ENCODE measurements at places on chromosomes 5 and 9.

- no peak for DNase-seq
Observed at GRCh38 chr9:128285033-128285784, 9.1 kb downstream of the SWI5 start.

DNA sequence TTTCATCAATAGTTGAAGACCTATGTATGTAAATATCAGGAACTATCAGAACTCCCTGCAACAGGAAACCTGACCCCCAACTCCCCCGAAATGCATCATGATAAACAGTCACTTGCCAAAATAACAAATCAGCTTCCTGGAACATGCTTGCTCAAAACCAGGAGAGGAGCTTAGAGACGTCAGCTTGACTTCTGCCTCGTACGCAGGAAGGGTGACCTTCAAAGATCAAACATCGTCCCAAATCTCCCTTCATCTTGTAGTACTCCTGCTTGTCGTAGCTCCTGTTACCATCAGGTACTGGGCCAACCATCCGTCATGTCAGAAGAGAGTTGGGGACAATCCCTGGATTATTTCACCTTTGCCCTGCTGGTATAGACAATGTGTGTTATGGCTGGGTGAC, 396.1 kb downstream of the GADD45G start:
- DNase-seq, result no peak

- DNase-seq, result no peak
Observed at GRCh38 chr5:173623296-173623771, 6.9 kb upstream of the BOD1 start.

DNA sequence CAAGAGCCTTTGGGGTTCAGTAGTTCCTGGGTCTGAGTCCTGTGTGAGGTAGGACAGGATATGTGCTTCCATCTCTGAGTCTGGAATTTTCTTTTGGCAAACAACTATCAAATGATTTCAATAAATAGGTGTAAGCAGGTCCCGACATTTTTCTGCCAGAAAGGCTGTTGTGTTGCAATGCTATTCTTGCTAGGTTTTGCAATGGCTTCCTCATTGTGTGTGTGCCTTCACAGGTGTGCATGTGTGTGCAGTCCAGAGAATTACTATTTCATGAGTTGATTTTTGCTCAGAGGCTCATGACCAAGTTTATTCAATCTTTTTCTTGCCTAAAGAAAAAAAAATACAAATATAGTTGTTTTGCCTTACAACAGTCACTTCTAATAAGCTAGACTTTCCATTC, 64.5 kb upstream of the FRRS1L start:
- DNase-seq, result no peak

DNA sequence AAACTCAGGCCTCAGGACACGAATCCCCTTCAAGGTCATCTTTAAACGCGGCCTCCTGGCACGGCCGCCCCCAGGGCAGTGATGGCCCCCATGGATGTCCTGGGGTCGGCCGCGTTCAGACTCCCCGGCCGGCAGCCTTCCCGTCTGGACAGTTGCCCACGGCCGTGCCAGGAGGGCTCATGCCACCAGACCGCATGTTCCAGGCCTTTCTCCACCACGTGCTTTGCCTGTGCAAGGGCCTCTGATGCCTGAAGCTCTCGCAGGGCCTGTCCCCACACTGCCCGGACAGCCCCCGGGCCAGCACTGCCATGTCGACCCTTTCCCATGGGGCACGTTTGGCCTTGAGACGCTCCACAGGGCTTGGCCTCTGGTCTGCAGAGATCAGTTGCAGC, 34.6 kb downstream of the SLC9A3 start:
- no peak for DNase-seq

- no peak for DNase-seq
Observed at GRCh38 chr5:131316822-131317221, 53.0 kb downstream of the CDC42SE2 start.

DNA sequence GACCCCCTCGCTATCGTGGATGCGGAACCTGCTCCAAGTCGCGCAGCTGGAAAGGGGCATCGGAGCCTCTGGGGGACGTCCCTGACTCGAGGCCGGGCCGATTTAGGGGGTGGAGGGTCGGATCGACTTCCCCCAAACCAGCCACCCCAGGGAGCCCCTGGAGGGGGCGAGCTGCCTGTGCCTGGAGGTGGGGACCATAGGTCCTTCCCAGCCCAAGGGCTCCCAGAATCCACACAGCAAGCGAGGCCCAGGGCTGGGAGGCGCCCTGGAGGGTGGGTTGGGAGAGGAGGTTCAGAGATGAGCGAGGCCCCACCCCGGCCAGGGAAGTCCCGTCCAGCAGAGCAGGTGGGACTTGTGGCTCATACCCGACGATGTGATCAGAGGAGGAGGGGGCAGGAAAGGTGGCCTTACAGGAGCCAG, 147.6 kb downstream of the GAPVD1 start:
- DNase-seq, result no peak

DNA sequence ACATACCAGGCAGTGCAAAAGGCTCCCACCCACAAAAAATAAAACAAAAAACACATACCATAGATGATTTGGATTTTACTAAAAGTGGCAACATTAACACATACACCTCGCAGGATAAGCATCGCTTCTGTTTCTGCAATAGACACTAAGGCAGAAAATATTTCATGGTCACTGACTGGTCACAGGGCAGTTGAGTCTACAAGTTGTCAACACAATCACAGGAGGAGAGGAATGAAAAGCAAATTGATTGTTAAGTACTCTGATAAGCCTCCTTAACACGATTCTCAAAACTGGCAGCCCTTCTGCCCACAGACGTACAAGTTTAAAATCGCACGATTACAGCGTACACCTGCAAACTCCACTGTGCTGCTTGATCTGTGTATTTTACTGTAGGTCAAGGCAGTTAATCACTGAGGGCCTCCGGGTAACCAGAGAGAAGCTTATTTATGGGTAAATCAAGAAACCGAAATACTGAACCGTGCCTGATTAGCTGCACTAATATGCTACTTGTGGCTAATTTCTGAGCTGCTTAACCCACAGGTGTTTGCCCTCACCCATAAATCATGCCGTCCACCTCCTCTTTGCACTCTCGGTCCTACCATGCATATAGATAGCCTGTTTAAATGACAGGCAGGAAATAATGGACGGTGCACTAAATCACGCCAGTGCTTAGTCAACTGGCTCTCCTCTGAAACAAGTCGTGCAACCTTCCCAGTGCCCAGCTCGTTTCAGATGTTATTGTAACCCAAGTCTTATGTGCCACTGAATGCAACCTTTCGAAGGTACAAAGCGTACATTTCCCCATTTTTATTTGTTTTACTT, 659.4 kb upstream of the ADAMTS16 start:
- DNase-seq, result no peak

DNA sequence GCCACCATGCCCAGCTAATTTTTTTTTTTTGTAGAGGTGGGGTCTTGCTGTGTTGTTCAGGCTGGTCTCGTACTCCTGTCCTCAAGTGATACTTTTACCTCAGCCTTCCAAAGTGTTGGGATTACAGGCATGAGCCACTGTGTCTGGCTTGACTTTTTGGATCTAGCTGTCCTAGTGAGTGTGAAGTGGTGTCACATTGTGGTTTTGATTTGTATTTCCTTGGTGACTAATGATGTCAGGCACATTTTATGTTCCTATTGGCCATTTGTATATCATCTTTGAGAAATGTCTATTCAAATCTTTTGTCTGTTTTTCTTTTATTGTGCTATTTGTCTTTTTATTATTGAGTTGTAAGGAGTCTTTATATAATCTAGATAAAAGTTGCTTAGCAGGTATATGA, 53.5 kb upstream of the MCCC2 start:
- DNase-seq, result peak; percentile 15

DNA sequence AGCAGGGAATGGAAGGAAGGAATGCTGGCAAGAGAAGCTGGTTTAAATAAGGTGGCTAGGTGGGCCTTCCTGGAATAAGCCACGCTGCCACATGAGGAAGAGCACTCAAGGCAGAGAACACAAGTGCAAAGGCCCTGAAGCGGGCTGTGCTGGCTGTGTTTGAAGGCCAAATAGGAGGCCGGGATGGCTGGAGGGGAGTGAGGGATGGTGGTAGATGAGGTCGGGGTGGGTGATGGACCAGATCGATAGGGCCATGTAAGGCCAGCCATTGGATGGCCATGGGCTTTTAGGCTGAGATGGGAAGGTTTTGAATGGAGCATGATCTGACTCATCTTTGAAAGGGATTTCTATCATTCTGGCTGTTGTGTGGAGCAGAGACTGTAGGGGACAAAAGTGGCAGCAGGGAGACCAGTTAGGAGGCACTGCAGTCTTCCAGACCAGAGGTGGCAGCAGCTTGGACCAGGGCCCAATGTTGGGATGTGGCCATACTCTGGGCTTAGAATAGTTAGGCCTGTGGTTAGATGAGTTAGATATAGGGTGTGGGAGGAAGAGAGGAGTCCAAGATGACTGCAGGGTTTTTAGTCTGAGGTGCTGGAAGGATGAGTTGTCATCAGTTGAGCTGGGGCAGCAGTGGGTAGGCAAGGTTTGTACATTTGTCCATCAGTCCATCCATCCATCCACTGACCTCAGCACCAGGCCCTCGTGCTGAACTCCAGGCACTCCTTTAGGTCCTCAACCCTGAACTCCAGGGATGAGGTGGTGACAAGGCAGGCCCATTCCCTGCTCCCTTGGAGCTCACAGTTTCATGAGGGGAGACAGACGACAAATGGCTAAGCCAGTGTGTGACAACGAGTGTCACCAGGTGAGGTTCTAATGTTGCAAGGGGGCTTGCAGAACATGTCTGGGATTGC, 30.3 kb downstream of the NDST1 start:
- DNase-seq, result peak; percentile 59

DNA sequence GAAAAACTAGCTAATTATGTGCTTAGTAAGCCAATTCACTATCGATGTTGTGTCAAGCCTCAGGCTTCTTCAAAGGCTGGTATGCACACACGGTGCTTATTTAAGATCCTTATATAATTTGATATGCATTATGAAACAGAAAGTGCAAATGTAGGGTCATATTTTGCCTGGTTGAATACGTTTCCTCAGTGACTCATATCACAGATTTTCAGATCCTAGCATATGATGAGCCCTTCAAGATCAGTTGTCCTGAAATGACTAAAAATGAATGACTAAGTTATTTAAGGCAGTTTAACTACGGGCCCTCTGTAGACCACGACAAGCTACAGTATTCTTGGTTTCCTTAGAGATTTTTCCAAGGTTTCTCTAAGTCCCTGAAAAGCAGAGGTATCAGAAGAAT, 778.3 kb downstream of the PRELID2 start:
- peak; percentile 10 for DNase-seq

DNA sequence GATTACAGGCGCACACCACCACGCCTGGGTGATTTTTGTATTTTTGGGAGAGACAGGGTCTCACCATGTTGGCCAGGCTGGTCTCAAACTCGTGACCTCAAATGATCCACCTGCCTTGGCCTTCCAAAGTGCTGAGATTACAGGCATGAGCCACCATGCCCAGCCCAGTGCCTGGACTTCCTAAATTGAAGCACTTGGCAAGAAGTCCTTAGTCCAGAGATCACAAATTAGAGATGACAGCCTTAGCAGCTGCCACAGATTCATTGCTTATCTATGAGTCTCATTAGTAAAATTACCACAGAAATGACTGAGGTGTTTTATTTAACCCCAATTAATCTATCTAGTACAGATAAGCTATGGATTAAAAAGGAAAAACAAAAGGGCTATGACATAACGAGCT, 19.2 kb downstream of the EFCAB9 start:
- no peak for DNase-seq

- peak; percentile 24 for DNase-seq
Observed at GRCh38 chr9:92446536-92446935, 22.3 kb upstream of the OMD start.

DNA sequence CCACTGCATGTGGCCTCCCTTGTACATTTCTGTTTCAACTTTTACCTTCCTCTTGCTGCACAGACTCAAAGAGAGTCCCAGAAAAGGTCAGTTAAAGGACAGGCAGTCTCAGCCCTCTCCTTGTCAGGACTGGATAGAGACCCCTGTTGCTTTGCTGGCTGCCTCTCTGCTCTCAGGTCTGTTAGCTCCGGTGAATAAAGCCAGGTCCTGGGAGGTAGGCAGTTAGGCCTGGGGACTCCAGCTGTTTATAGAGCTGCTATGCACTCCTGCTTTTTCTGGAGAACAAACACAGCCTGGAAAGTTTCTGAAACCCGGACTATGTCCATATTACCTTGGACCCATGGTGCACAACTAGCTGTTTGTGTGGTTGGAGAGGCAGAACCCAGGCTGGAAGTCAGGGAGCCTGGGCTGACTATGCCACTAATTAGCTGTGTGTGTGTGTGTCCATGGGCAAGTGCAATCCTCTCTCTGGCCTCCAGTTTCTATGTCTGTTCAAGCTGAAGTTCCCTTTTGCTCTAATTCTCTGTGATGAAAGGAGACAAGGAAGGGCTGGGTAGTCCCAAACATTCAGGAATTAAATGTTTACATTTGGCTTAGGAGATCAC, 42.9 kb downstream of the GLRA1 start:
- no peak for DNase-seq

DNA sequence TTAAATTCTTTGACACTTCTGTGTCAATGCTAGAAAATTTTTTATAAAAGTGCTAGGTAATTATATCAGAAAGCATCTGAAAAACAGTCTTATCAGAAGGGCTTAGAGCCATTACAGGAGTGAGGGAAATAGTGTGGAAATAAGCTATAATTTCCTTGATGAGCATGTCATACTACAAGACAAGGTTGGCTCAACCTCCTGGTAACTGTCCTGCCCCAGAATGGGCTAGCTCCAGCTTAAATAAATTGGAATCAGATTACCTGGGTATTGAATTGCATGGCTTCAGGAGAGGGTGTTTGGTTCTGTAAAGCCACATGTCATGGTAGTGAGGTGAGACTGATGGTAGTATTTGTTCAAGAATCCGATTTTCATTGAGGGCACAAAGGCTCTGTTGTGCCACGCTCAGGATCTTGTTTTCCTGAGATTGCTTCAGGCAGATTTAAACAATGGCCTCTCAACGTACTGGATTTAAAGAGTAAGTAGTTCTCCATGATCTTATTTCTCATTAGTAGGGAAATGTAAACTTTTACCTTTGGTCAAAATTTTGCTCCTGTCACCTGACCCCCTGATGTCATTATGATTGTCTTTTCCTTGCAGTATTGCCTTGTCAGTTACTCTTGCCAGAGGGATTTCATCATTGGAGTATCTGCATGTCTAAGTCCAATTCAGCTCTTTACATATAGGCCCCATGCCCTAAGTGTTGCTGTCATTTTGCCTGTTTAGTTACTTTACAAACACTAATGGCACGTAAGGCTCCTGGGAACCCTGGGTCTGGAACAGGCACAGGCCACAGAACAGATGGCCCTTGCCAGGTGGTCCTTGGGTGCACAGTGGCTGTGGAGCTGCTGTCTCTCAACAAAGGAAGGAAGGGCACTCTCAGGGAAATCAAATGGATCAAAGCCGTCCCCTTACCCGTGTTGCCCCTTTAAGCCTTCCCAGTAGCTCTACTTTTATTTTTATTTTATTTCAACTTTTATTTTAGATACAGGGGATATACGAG, 21.3 kb downstream of the TRIO start:
- no peak for DNase-seq

GRCh38 chr5:24444414-24444813, 200.4 kb downstream of the CDH10 start:
- no peak for DNase-seq

DNA sequence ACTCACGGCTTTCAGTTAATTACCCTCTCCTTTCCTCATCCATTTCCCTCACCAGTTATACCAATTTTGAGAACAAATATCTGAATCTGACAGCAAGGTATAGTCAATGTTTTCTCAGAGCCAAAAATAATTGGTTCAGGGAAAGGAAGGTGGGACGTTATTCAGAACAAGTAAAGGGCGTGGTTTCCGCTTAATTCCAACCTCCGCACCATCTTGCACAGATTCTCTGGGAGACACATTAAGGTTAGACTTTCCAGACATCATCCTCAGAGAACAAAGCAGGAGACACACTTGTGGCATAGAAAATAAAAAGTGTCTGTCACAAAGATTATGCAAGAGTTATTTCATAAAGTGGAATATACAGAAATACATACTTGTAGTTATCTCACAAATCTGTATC, 441.2 kb downstream of the IRX1 start:
- no peak for DNase-seq

GRCh38 chr5:61734001-61734400, 401.9 kb downstream of the ZSWIM6 start:
- no peak for DNase-seq

All from fibroblast of skin of right biceps (primary cell).